ENCODE measurements at places on chromosomes 5 and 9. TPM values are rescaled to one million over a fixed set of nuclear protein-coding genes. Genes with fewer than 3 reads are reported as not detected.

The TSLP gene
- total RNA-seq: 2.5 TPM

The SLC45A2 gene
- total RNA-seq: under 0.01 TPM

The ABCA2 gene
- total RNA-seq: 19.0 TPM

The OSMR gene
- 59.1 TPM for total RNA-seq

The MAMDC2 gene
- total RNA-seq: 2.4 TPM

The TMEM250 gene
- 49.4 TPM for total RNA-seq

The TRAF1 gene
- 0.62 TPM for total RNA-seq

The AIF1L gene
- total RNA-seq: 0.25 TPM

The TXNDC8 gene
- total RNA-seq: not detected

The HMMR gene
- 99.1 TPM for total RNA-seq

The WWC1 gene
- 0.33 TPM for total RNA-seq

The IL12B gene
- not detected for total RNA-seq

The AHRR gene
- total RNA-seq: 26.7 TPM

The FOXD4L3 gene
- total RNA-seq: not detected

The CRB2 gene
- not detected for total RNA-seq

The CAVIN4 gene
- total RNA-seq: 1.6 TPM

The SPINK5 gene
- total RNA-seq: not detected

The ANKRD20A1 gene
- 0.12 TPM for total RNA-seq

The MEF2C gene
- total RNA-seq: 10.9 TPM

The GHR gene
- 2.5 TPM for total RNA-seq

The DBH gene
- total RNA-seq: not detected

The FOXD4 gene
- total RNA-seq: not detected

The STOML2 gene
- total RNA-seq: 303 TPM

The ASPN gene
- total RNA-seq: 1.00 TPM

The TRIM36 gene
- 2.4 TPM for total RNA-seq

The PDGFRB gene
- 160 TPM for total RNA-seq

The THBS4 gene
- total RNA-seq: 2.1 TPM

The CLIC3 gene
- total RNA-seq: 0.55 TPM

The OTULINL gene
- 3.4 TPM for total RNA-seq

The C5orf34 gene
- total RNA-seq: 11.5 TPM

The KCNN2 gene
- total RNA-seq: 0.37 TPM

The ANKRD33B gene
- 1.3 TPM for total RNA-seq

The TLX3 gene
- not detected for total RNA-seq

The BAAT gene
- under 0.01 TPM for total RNA-seq

The LMX1B gene
- not detected for total RNA-seq

The CER1 gene
- not detected for total RNA-seq

The ADAMTS19 gene
- 1.2 TPM for total RNA-seq

The GARIN3 gene
- total RNA-seq: not detected

The PAEP gene
- total RNA-seq: not detected

The ACTBL2 gene
- total RNA-seq: 0.11 TPM

The EHMT1 gene
- 49.0 TPM for total RNA-seq

The SLCO4C1 gene
- total RNA-seq: under 0.01 TPM

The NREP gene
- 31.1 TPM for total RNA-seq

The SAPCD2 gene
- 7.1 TPM for total RNA-seq

The FAXDC2 gene
- total RNA-seq: 4.5 TPM

The TRPM6 gene
- total RNA-seq: under 0.01 TPM

The NCS1 gene
- 54.2 TPM for total RNA-seq

The IL5 gene
- total RNA-seq: not detected

The IFNK gene
- 0.12 TPM for total RNA-seq

The MELK gene
- 17.2 TPM for total RNA-seq

The SLC27A6 gene
- total RNA-seq: 2.2 TPM

The RARS1 gene
- total RNA-seq: 243 TPM

The CNTNAP3B gene
- total RNA-seq: 14.5 TPM

The MATR3 gene
- total RNA-seq: 255 TPM

The OR13C5 gene
- not detected for total RNA-seq

The CA9 gene
- 8.6 TPM for total RNA-seq

Measured in uterine smooth muscle cell (primary cell).